GM04503 (cell line): ENCODE measurements at places on chromosomes 13 and 19.

GRCh38 chr19:56309511-56310185 lies 5.0 kb downstream of the ZSCAN5A start:
- DNase-seq = no peak

DNA sequence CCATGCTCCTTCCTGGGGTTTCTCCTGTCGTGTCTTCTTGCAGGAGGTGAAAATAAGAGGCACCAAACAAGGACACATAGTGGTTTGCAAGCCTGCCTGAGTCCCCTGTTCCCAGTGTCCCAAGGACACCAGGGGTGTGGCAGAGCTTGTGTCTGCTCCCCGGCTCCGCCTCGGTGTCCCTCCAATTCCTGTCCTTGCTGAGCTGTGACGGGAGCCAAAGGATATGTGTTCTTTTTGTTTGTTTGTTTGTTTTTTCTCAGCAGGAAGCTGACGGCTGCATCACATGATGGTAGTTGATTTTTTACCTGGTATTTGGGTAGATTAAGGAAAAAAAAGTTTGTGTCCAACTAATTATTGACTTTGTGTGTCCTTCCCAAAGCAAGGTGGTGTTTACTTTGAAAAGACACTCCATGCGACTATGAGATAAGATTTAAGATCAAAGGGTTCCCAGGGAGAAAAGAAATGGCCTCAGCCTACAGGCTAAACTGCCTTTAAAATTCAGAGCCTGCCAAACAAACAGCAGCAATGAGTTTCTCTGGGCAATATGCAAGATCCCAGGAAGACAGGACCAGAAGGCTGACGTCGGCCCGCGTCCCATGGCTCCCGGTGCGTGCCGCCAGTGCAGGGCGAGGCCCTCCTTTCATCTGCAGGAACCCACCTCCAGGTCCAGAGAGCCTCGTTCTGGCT lies 50.8 kb upstream of the XPO4 start:
- no peak for DNase-seq

DNA sequence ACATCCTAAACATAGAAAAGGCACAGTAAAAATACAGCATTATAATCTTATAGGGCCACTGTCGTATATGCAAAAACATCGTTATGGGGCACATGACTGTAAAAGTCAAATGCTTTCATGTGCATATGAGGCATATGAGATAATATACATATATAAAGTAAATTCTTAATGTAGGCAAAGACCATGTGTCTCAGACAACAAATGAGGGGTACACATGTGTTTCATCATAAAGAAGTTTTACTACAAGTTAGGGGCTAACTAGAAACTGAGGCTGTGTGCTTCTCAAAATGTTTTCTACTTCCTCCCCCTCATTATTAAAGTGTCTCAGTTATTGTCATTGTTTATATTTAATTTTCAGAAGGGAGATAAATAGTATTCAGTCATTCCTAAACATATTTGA lies 309.6 kb downstream of the SHISA2 start:
- no peak for DNase-seq

DNA sequence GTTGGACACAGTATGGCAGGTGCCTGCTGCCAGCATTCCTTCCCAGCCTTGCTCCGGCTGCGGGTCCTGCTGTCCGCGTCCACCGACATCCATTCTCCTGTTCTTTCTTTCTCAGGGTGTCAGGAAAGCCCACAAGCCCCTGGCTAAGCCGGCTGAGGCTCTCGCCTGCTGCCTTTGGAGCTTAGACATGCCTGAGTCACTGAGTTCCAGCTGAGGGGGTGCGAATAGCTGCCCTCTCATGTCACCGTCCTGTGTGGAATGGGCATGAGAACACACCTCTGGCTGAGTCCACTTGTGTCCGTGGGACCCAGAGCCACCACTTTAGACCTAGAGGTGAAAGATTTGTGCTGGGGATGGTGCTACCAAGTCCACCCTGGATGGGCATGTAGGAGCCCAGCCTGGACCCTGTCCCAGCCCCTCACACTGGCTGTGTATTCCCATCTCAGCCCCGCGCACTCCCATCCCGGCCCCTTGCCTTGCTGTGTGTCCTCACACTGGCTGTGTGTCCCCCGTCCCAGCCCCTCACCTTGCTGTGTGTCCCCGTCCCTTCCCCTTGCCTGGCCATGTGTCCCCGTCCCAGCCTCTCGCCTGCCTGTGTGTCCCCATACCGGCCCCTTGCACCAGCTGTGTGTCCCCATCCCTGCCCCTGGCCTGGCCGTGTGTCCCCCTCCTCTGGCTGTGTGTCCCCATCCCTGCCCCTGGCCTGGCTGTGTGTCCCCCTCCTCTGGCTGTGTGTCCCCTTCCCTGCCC lies 24.6 kb upstream of the IRS2 start:
- no peak for DNase-seq

DNA sequence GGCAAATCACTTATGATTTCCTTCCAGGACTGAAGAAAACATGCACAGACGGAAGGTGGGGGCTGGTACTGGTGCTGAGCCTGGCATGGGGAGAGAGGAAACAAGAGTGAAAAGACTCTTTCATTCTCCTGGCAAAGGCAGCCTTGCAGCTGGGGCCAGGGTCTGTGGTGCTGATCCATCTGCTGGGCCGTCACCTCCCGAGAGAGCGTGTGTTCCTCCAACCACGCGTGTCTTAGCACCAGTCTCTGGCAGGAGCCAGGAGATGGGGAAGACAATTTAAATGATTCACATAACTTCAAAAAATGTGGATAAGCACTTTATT lies 23.9 kb upstream of the SPART start:
- DNase-seq = no peak

GRCh38 chr13:21465710-21466160 lies 6.6 kb upstream of the ZDHHC20 start:
- DNase-seq = no peak

- no peak for DNase-seq
Observed at GRCh38 chr19:44611812-44612295, 1.5 kb upstream of the IGSF23 start.

GRCh38 chr13:114079601-114080536 lies 52.6 kb downstream of the RASA3 start:
- no peak for DNase-seq

GRCh38 chr19:32186542-32187330 lies 158.7 kb upstream of the ZNF507 start:
- DNase-seq = no peak

- no peak for DNase-seq
Observed at GRCh38 chr19:33498391-33499000, 23.1 kb downstream of the PEPD start.

DNA sequence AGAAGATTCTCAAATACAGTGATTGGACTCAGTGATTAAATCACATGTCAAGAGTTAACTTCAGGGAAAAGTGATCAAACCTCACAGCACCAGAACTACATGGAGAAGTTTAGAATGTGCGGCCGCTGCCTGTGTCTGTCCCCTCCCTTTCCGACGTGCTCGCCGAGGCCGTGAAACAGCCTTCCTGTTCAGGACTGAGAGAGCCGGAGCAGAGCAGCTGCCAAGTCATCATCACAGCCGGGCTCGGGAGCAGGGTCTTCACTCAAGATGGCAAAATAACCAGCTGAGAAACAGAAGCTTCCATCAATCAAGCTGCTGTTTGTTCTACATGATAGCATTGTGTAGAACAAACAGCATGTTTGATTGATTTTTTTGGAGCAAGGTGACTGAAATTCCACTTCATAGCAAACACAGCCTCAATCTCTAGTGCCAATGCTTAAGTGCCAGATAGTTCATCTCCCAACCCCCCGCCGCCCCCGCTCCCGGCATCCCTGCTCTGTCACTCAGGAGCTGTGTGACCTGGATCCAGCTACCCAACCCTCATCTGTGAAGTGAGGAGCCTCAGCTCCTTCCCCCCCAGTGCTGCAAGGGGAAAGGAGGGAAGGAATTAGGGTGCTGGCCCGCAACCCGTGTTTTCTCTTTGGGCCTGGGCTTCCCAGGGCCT lies 70.6 kb downstream of the HSPH1 start:
- DNase-seq = no peak

DNA sequence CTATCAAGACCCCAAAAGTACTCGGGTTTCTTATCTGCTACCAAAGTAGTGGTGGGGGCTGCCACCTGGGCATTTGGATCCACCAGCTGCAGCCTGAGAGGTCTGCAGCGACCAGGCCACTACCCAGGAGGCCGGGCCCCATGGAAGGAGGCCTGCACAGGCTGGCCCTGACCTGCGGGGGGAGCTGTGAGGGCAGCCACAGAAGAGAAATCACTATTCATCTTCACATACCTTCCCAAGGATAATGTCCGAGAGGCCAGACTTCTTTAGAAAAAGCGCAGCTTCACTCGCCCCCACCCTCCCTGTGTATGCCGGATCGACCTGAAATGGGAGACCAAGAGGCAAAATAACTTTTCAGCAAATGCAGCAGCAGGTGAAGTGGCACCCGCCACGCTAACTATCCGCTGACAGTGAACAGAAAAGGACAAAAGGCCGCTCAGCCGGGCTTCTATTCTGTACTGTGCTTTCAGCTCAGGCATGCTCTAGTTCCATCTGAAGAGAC lies 30.1 kb downstream of the EPS15L1 start:
- DNase-seq = no peak

DNA sequence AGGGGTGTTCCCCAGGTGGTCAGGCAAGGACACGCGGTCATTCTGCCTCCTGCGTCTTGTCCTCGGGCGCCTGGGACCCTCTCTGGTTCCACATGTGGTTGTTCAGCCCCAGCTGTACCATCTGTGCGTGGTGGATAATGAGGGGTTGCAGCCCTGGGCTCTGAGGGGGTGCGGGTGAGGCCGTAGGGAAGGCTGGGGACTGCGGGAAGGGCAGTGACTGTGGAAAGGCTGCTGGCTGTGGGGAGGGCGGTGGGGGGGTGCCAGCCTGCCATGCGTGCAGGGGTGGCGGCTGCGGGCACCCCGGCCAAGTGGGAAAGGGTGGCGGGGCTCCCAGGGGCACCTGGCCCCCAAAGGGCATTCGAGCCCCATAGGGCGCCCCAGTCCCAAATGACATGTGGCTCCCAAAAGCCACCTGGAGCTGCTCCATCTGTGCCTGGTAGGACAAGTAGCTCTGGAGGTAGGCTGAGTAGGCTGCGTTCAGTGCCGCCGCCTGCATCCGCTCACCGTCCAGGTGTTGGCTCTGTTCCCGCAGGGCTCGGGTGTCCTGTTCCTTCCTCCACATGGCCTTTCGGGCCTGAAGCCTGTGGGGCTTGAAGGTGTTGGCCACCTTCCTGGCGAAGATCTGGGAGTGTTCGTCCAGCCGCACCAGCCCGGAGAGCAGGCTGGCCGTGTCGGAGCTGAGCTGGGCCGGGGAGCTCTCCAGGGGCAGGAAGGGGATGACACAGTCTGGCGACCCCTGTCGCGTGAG lies 15.1 kb downstream of the TICAM1 start:
- no peak for DNase-seq

DNA sequence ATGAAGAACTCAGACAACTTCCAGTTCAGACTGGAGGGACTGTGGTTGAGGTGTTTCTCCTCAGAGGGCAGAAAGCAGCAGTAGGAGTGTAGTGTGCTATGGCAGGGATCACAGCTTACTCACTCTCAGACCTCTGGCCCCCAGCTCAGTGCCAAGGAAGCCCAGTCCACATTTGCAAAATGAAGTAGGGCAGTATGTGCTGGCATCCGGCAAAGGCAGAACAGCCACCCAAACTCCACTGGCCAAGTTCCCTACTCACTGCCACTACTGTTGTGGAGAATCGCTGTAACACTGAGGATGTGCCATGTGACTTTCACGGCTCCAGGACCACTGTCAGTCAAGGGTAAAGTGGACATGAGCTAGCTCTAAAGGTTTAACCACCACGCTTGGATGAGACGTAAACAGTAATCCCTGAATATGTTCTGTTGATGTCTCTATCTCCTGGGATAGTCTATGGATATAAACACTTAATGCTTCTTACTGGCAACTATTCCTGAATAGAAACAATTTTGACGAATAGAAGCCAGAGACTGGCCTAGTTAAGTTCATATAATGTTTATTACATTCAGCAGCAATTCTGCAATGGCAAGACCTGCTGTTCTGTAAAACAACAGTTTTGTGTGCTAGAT lies 67.0 kb upstream of the SLC15A1 start:
- DNase-seq = no peak

GRCh38 chr13:106110241-106110855 lies 425.1 kb downstream of the EFNB2 start:
- DNase-seq = no peak

- DNase-seq = peak; percentile 24
Observed at GRCh38 chr13:29429286-29429900, 166.1 kb downstream of the SLC7A1 start.

- no peak for DNase-seq
Observed at GRCh38 chr13:83153848-83154247, 728.4 kb downstream of the SLITRK1 start.

GRCh38 chr13:101757446-101758039 lies 305.1 kb downstream of the ITGBL1 start:
- no peak for DNase-seq

GRCh38 chr13:61810065-61810464 lies 394.4 kb upstream of the PCDH20 start:
- DNase-seq = no peak

DNA sequence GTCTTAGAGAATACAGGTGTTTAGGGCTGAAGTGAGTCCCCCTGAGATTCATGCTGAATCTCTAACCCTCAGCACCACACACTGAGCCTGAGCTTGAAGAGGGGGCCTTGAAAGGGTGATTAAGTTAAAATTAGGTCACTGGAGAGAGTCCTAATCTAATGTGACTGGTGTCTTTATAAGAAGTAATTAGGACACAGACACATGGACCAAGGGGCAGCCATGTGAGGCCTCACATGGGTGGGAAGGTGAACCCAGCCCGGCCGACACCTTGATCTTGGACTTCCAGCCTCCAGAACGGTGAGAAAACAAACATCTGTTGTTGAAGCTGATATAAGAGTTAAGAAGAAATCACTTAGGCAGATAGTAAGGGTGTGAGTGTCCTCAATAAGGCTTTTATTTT lies 7.1 kb upstream of the RAB20 start:
- no peak for DNase-seq

- DNase-seq = no peak
Observed at GRCh38 chr13:107138486-107138885, 570.5 kb upstream of the ARGLU1 start.

GRCh38 chr13:86569119-86569518 lies 769.9 kb upstream of the SLITRK6 start:
- DNase-seq = no peak

GRCh38 chr13:110332750-110333149 lies 25.7 kb downstream of the COL4A2 start:
- DNase-seq = no peak

GRCh38 chr13:40777166-40777808 lies 6.3 kb upstream of the MRPS31 start:
- DNase-seq = no peak

- DNase-seq = no peak
Observed at GRCh38 chr13:21812192-21812626, 141.3 kb downstream of the FGF9 start.

GRCh38 chr19:48466561-48467325 lies 2.4 kb upstream of the CYTH2 start:
- no peak for DNase-seq

DNA sequence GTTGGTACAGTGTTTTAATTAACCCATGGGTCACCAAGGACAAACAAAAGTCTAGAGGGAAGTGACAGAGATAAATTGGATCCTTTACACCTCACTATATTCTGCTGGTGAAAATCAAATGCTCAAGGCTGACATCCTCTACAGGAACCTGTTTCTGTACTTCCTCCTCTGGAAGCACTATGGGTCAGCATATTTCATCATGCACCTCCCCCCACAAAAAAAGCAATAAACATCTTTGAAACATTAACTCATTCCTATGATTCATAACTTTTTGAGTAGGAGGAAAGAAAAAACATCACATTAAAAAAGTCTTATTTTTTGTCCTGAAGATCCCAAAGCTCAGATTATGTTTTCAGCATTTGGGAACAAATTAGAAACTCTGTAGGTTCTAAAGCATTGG lies 588.3 kb upstream of the SGCG start:
- DNase-seq = no peak
